ENCODE measurements at places on chromosomes 3 and 15. TPM values are rescaled to one million over a fixed set of nuclear protein-coding genes. Genes with fewer than 3 reads are reported as not detected.

Gene CPN2
- total RNA-seq, result not detected

Gene GRM7
- not detected for total RNA-seq

Gene SEMA3B
- total RNA-seq, result 3.1 TPM

Gene EHD4
- total RNA-seq, result 5.7 TPM

Gene CD80
- not detected for total RNA-seq

Gene ST3GAL6
- total RNA-seq, result 1.7 TPM

Gene SAMMSON
- not detected for total RNA-seq

Gene TSEN2
- 6.1 TPM for total RNA-seq

Gene LINGO1
- not detected for total RNA-seq

Gene SNX22
- 0.40 TPM for total RNA-seq

Gene KLHL40
- not detected for total RNA-seq

Gene STRIT1
- total RNA-seq, result not detected

Gene SLC28A1
- not detected for total RNA-seq

Gene TTC23
- total RNA-seq, result 20.7 TPM

Gene COPG1
- 185 TPM for total RNA-seq

Gene HEXA
- 148 TPM for total RNA-seq

Gene SPG21
- total RNA-seq, result 74.2 TPM

Gene GOLIM4
- 29.1 TPM for total RNA-seq

Gene CFAP91
- 1.4 TPM for total RNA-seq
